Putamen (tissue), 1 donor: ENCODE measurements at places on chromosomes 7 and 10.

DNA sequence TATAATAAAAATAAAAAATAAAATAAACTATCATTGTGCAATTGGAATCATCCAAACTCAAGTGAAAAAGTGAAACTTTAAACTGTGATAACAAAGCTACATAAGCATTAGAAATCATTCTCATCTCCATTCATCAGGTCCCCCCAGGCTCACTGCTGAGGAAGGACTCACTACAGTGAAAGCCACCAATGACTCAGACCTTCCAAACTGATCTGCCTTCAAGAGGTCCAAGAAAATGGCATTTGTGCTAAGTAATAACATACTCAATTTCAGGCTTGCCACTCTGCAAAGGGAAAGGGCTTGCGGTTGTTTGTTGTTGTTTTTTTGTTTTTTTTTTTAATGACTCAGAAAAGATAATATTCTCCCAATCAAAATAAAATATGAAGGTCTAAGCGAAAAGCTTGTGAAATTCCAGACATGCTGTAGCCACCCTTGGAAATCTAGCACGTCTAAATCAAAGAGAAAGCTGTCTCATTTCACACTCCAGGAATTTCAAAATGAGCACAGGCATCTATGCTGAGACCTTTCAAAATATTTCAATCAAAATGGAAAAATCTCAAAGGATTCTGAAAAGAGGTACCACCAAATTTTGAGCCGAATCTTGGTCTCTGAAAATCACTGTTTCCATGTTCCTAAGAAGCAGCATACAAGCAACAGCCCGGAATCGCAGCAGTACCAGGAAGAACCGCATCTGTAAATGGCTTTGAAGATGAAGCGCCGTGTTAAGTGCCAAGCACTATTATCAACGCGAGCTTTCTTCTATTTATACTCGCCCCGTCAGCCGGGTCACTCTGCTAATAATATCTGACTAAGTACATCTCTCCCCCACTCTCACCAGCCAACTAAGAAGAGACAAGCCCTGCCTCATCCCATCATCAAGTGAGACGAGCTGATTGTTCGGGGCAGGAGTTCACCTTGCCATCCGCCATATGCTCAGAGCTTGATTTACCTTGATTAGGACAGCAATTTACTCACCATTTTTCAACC, 13.5 kb downstream of the SFMBT2 start:
- no peak for DNase-seq

DNA sequence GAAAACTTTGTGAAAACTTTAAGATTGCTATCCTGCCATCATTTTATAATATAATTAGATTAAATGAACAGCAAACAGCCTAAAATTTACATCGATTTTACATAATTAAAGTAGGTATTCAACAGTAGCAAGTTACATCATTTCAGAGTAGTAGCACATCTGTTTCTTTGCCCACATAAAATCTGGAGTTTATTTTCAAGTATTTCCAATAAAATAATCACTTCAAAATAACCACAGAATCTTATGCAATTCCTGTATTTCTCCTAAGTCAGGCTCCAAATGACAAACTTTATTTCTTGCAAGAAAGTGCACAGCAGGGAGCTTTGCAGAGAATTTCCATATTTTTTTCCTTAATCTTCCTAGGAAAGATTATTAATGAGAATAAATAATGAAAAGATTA, 82.6 kb downstream of the CUBN start:
- no peak for DNase-seq

GRCh38 chr10:103535595-103535994, 42.1 kb downstream of the NEURL1 start:
- no peak for DNase-seq

GRCh38 chr10:101214446-101215396, 14.5 kb downstream of the LBX1 start:
- no peak for DNase-seq

- DNase-seq = no peak
Observed at GRCh38 chr7:3861386-3861785, 560.3 kb downstream of the SDK1 start.

DNA sequence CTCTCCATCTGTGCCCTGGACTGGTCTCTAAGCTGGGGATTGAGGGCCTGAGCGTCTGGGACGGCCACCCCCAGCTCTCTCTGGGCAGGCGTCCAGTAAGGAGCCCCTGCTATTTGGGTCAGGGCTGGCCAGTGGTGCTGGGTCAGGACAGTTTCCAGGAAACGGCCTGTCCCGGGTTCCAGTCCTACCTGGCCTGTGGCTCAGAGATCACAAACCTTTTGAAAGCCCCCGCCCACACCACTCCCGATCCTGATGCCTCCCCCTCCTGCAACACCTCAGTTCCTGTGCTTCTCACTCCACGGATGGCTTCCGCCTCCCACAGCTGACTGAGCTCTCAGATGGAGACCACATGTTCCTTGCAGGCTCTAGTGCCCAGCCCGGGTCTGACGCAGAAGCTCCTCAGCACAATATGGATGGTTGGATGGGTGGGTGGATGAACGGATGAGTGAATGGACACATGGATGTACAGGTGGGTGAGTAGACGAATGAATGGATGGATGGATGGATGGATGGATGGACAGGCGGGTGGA, 91.7 kb upstream of the PDGFA start:
- DNase-seq = no peak
